ENCODE measurements at places on chromosomes 6 and 20. TPM values are rescaled to one million over a fixed set of nuclear protein-coding genes. Genes with fewer than 3 reads are reported as not detected.

GRCh38 chr6:157830354-157831017 is 7.4 kb downstream of the SNX9 start:
- peaks cover 72% of the 10 kb centered on the region for H3K4me1 ChIP-seq
- no peak overlapping the region for H3K27ac ChIP-seq
- H3K27me3 ChIP-seq, result no peaks in the 10 kb centered on the region
- no peak for DNase-seq

DNA sequence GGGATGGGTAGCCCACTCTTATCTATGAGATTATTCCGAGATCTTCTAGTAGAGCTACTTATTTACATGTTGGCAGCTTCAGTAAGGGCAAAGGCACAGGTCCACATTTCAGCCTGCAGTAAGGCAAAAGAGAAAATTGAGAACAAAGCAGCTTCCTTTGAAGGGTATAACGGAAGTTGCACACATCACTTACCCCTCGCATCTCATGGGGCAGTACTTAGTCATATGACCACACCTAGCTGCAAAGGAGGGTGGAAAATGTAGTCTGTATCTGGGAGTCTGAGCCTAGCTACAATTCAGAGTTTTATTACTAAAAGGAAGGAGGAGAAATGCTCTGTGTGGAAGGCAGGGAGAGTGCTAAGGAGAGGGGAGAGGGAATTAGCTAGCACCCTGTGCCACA is 29.7 kb downstream of the SPACA1 start:
- no peak overlapping the region for H3K4me3 ChIP-seq
- H3K36me3 ChIP-seq, result no peaks in the 10 kb centered on the region

DNA sequence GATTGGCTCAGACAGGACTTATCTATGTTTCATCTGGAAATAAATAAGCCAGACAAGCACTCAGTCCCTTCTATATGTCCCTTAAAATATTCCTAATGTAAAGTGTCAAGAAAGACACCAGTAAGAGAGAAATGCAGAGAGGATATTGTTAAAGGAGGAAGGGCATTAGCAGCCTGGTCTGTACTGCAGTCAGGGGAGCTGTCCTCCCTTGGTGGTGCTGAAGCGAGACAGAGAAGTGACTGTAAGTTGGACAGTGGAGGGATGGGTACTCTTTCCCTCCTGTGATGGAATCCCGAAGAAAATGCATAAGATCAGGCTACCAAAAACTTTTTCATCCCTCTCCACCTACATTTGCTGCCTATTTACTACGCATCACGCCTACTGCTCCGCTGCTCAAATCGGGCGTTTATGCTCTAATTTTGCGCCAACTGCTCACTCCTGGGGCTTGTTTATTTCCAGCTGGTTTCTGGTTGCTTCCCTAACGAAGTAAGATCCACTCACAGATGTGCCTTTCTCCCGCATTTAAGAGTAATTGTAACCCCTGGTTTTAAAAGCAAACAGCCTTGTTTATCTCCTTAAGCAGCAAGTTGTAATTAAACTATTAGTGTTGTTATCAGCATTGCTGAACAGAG is 35.2 kb downstream of the PHACTR1 start:
- peaks cover 12% of the 10 kb centered on the region for H3K4me1 ChIP-seq
- DNase-seq, result peak; percentile 42
- peaks cover 94% of the 10 kb centered on the region for H3K27me3 ChIP-seq
- H3K36me3 ChIP-seq, result no peaks in the 10 kb centered on the region
- no peak overlapping the region for H3K4me3 ChIP-seq
- H3K27ac ChIP-seq, result no peak overlapping the region

- H3K36me3 ChIP-seq, result no peaks in the 10 kb centered on the region
- H3K27ac ChIP-seq, result peak overlapping the region; percentile 35
- H3K4me1 ChIP-seq, result no peaks in the 10 kb centered on the region
These were observed 5.8 kb upstream of the KIAA0408 start for GRCh38 chr6:127464881-127465459.

GRCh38 chr20:64188091-64188490 is 23.8 kb downstream of the MYT1 start:
- H3K27me3 ChIP-seq, result peaks cover 31% of the 10 kb centered on the region
- H3K36me3 ChIP-seq, result no peaks in the 10 kb centered on the region
- DNase-seq, result no peak
- H3K27ac ChIP-seq, result no peak overlapping the region
- H3K4me3 ChIP-seq, result no peak overlapping the region

DNA sequence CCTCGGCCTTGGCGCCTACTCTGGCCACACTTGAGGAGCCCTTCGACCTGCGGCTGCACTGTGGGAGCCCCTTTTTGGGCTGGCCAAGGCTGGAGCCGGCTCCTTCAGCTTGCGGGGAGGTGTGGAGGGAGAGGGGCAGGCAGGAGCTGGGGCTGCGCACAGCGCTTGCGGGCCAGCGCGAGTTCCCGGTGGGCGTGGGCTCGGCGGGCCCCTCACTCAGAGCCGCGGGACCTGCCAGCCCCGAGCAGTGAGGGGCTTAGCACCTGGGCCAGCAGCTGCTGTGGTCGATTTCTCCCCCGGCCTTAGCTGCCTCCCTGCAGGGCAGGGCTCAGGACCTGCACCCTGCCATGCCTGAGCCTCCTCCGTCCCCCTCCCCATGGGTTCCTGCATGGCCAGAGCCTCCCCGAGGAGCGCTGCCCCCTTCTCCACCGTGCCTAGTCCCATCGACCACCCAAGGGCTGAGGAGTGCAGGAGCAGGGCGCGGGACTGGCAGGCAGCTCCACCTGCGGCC is 136.8 kb downstream of the EPHA7 start:
- no peaks in the 10 kb centered on the region for H3K4me1 ChIP-seq
- H3K4me3 ChIP-seq, result no peak overlapping the region
- H3K36me3 ChIP-seq, result no peaks in the 10 kb centered on the region
- no peaks in the 10 kb centered on the region for H3K27me3 ChIP-seq
- no peak for DNase-seq
- H3K27ac ChIP-seq, result no peak overlapping the region

- H3K27me3 ChIP-seq, result no peaks in the 10 kb centered on the region
- no peak for DNase-seq
- H3K4me1 ChIP-seq, result peaks cover 45% of the 10 kb centered on the region
- H3K4me3 ChIP-seq, result no peak overlapping the region
- H3K27ac ChIP-seq, result peak overlapping the region; percentile 59
These were observed 47.3 kb downstream of the EPB41L2 start for GRCh38 chr6:131015630-131016263.

- no peak overlapping the region for H3K27ac ChIP-seq
- H3K36me3 ChIP-seq, result no peaks in the 10 kb centered on the region
- no peaks in the 10 kb centered on the region for H3K27me3 ChIP-seq
- DNase-seq, result no peak
- H3K4me3 ChIP-seq, result no peak overlapping the region
These were observed 324.1 kb upstream of the GJE1 start for GRCh38 chr6:141808662-141809061.

GRCh38 chr20:32466739-32467505 is 108.8 kb downstream of the ASXL1 start:
- peaks cover 87% of the 10 kb centered on the region for H3K4me1 ChIP-seq
- peak overlapping the region; percentile 57 for H3K27ac ChIP-seq

DNA sequence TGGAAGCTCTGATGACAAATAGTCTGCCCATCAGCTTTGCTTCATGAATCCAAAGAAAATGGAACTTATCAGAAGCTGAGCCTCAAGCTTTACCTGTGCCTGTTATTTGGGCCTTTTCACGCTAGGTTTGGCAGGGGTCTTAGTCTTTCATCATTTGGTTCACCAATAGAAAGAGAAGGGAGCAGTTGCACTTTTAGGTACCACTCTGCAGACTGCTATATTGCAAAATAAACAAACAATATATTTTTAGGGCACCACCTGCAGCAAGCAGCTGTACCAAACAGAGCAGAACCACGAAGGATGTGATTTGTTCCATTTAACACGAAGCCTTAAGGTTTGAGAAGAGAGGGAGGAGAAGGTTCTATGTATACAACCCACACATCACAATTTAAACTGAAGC is 291.4 kb upstream of the RNF217 start:
- H3K27me3 ChIP-seq, result no peaks in the 10 kb centered on the region
- H3K27ac ChIP-seq, result no peak overlapping the region

ELOVL4 gene
- total RNA-seq, result 0.19 TPM

ADGRF5 gene
- 42.1 TPM for total RNA-seq

SNRPB gene
- 49.3 TPM for total RNA-seq

ENPP5 gene
- total RNA-seq, result 3.0 TPM

CDK5RAP1 gene
- 19.9 TPM for total RNA-seq
